ENCODE measurements at places on chromosomes 4 and X.

GRCh38 chrX:98931216-98931615, 1478.9 kb downstream of the PCDH19 start:
- no peak for DNase-seq

GRCh38 chr4:7416745-7417432, 17.8 kb downstream of the PSAPL1 start:
- no peak for DNase-seq

DNA sequence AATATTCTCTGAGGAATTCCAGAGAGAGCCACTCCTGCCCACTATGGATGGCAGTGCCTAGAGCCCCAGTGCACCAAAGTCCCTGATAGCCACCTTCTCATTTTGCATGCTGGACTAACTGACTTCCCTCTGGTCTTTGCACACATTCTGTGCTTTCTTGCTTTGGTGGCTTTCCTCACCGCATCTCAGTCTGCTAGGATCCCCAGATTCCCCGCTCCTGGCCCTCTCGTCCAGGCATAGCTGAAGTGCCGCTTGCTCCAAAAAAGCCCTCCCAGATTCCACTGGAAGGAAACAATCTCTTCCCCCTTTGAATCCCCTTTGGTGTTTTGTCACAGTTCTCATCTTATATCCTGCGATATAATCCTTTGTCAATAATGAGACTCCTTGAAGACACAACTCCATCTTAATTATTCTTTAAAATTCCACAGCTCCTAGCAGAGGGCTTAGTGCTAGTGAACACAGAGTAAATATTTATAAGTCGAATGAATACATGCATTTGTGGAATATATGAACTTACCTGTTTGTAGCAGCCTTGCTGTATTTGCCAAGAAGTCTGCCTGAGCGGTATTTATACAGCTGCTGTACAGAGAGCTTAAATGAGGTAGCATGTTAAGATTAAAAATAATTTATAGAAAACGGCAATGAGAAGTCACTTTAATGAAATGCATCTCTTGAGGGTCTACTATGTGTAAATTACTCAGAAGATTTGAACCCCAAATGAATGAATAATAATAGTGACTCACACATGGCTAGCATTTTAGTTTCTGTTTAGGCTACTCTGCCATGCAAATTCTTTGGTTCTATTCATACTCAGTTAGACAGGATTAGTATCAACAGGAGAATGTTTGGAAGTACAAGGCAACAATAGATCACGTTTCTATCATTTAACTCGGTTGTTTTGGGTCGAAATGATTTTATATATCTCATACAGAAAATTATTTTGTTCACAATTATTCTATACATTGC, 421.9 kb upstream of the TENM3 start:
- DNase-seq, result no peak

GRCh38 chrX:19347916-19348315, 4.2 kb downstream of the PDHA1 start:
- no peak for DNase-seq

- peak; percentile 21 for DNase-seq
These were observed 16.4 kb downstream of the TCEANC start for GRCh38 chrX:13669246-13669737.

- DNase-seq, result no peak
These were observed 51.8 kb downstream of the RAI2 start for GRCh38 chrX:17809273-17809672.

- no peak for DNase-seq
These were observed 65.4 kb downstream of the SOX3 start for GRCh38 chrX:140439476-140439875.

GRCh38 chr4:38154252-38154651, 194.1 kb downstream of the PTTG2 start:
- no peak for DNase-seq

DNA sequence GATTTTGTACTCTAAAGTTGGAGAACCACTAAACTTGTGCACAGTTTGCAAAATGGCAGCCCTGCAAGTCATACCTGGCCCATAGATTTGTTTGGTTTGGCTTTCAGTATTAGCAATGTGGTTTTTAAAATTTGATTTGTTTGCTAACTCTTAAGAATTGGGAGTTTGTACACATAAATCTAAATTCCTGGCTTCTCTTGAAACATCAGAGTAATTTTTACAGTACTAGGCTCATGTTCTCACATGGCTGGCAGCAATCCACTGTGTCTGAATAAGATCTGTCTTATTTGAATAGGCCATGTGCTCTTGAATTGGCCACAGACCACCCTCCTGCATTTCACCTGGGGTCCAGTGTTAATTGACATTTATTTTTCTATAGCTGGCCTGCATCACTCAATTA, 21.3 kb downstream of the DIAPH2 start:
- DNase-seq, result no peak

DNA sequence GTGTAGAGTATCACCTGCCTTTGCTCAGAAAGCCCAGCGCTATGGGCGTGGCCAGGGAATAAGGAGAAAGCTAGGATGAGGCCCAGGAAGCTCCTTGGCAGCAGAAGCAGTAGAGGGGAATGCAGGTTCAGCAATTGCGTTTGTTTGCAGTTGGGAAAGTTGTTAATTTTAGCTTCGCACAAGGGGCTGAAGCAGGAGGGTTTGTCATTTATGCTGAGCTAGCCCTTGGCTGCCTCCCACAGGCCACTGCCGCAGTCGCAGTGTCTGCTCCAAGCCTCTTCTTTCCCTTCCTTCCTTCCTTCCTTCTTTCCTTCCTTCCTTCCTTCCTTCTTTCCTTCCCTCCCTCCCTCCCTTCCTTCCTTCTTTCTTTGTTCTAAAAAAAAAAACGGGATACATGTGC, 21.5 kb downstream of the FRMPD3 start:
- no peak for DNase-seq

- no peak for DNase-seq
These were observed 408.2 kb downstream of the BCOR start for GRCh38 chrX:39689376-39690104.

DNA sequence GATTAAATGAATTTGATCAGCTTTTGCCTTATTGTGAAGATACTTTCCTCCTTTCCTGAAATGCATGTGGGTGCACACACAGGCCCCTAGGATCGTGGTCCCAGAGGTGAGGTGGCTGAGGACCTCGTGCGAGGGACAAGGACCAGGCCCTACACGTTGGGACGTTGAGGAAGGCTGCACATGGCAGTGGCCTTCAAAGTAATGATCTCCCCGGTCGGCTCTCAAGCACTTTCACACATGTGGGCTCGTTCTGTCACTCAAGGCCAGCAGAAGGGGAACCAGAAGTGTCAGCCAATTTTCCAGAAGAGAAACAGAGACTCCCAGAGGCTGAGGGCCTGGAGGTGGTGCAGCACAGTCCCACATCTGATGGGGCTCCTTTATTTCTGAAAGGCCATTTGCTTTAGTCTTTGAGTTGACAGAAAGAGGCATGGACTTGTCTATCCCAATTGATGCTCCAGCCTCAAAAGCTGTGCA, 196.8 kb downstream of the AFAP1 start:
- no peak for DNase-seq

GRCh38 chrX:107845625-107846024, 20.0 kb downstream of the MID2 start:
- no peak for DNase-seq

GRCh38 chr4:174859904-174860303, 30.9 kb upstream of the GLRA3 start:
- DNase-seq, result no peak

GRCh38 chr4:89299153-89299791, 8.3 kb downstream of the GPRIN3 start:
- no peak for DNase-seq

- DNase-seq, result no peak
These were observed 200.3 kb downstream of the PDGFC start for GRCh38 chr4:156771171-156771837.

GRCh38 chrX:44927398-44927797, 54.4 kb downstream of the KDM6A start:
- DNase-seq, result no peak

DNA sequence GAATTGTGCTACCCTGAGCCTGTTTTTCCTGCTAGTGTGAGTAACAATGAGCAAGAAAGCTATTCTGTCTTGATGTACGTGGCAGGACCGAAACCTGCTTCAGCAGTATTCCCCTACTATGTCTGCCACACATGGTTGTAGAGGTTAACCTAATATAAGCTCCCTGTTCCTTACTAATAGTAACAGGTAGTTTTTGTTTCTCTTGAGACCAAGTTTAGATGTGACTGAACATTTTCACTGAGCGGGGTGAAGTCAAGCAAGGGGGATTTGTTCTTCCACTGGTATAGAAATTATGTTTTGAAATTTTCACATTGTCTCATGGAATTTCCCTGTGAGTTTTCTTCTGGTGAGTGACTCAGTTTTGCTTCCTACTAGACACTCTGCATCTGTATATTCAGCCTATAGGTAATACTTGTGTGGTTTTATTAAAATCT, 37.3 kb downstream of the RRAGB start:
- no peak for DNase-seq

DNA sequence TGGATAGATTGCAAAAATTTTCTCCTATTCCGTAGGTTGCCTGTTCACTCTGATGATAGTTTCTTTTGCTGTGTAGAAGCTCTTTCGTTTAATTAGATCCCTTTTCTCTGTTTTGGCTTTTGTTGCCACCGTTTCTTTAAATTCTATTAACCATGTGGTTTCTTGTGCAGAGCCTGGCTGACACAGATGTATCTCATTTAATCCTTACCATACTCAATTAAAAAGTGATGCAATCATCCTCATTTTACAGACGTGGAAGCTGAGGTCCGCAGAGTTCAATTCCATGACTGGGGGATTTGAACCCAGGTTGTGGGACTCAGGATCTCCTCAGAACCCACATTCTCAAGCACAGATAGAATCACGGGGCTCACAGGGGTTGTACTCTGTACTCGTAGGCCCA, 66.7 kb downstream of the SORCS2 start:
- DNase-seq, result no peak

GRCh38 chrX:18884916-18885315, 99.0 kb downstream of the PHKA2 start:
- no peak for DNase-seq

DNA sequence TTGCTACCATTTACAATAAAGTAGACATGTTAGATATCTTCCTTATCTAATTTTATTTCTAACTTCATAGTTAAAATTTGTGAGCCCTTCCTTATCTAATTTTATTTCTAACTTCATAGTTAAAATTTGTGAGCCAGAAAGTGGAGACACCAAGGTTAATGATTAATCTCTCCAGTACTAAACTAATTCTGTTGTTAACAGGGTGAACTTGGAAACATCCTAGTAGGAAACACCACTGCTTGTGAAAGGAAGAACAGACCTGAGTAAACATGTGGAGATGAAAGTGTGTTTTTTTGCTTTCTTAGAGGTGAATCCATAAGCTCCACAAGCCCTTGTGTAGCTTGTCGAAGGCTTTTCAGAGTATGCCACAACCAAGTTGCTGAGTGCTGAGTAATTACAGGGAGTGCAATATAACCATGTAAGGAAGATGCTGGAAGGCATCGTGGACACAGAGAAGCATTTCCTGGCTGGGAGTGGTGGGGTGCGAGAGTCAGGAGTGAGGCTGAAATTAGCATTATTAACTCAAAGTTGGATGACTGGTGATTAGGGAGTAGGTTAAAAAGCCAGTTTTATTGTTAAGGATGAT, 118.6 kb upstream of the NEIL3 start:
- no peak for DNase-seq

DNA sequence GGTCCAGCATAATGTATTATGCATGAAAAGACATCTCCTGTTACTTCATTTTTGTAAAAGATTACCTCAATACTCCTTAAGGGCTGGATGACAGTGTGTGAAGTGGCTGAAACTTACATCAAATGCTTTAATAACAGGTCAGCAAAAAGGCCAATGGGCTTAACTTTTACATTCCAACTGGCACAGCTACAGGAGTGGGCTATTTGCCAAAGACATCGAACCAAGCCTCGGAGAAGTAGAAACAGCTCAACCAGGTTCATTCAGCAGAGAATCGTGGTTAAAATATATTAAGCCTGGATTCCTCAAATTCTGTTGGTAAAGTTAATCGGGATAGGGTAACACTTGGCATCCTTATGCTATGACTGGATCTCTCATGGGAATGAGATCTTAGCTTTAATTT, 639.7 kb downstream of the TRIML1 start:
- no peak for DNase-seq

DNA sequence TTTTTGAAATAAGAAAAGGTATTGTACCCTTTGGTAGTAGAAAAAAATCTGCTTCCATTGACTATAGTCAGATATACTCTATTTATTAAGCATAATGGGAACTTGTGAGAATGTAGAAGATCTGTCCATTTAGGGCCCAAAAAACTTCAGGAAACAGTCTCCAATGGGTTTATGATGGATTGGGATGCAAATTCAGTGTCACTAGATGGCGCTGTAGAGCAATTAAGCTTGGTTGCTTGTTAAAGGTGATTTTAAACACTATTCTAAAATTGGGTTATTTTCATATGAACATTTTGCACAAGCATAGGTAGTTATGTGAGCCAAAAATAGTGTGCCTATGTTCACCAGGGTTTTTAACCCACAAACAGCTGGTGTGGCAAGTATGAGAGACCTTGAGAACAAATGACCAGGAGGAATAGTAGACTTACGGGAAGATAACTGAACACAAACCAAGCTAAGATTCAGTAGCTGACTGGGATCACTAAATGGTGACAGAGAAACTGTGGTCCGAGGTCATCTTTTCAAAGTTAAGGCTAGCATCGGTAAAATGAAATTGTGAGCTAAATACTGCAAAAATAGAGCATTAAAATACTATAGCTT, 80.3 kb upstream of the LSM6 start:
- DNase-seq, result no peak

GRCh38 chr4:84312426-84313012, 186.6 kb downstream of the NKX6-1 start:
- no peak for DNase-seq

DNA sequence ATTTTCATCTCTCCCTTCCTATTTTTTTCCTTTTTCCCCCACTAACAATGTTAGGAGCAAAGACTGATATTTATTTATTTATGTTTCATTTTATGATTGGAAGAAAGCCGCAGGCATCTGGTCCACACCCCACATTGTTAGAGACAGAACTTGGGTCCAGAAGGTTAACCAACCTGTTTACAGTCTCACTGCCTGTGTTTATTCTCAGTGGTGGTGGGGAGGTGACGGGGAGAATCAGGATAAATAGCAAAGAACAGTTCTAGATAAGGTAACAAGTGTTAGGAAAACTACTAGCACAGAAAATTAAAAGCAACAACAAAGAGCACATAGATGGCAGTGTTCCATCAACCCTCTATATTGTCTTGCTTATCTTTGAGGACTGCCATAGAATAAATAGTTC, 301.7 kb upstream of the DIPK2B start:
- DNase-seq, result no peak

DNA sequence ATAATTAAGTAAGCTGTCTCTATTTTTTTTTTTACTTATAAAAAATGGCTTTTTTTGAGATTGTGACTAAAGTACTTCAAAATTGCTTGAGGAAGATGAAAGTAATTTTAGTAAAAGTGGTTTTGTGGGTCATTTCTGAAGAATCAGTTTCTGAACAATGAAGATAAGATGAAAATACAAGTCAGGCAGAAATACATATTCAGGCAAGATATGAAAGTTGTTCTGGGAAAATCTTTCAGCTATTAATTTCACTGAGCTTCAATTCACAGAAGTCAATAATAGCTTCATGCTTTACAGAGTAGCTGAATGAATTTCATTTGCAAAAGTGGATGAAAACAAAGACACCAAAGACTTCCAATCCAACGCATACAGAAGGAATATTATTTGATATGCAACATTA, 305.2 kb upstream of the ARSJ start:
- no peak for DNase-seq

Measured in stimulated activated CD8-positive, alpha-beta memory T cell treated with anti-CD3 and anti-CD28 coated beads, Interleukin-4, amount 100 ng/mL, for 24 hours (primary cell).